ENCODE measurements at places on chromosomes 6 and 20.

DNA sequence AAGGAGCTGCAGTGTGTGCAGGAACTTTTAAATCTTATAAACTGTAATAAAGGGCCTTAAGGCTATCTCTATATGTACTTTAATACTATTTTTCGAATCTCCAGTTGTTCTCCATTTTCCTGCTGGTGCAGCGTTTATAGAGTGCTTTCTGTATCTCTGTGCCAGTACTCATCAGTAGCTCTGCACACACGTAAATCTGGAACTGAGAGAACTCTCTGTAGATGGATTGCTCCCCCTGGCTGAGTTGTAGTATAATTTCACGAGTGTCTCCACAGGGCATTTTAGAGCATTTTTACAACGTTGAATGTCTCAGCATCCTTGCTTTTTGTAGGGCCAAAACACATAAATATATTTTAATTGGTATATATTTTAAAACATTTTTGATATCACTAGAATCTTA is 256.5 kb downstream of the TRDN start:
- DNase-seq, result peak; percentile 23

DNA sequence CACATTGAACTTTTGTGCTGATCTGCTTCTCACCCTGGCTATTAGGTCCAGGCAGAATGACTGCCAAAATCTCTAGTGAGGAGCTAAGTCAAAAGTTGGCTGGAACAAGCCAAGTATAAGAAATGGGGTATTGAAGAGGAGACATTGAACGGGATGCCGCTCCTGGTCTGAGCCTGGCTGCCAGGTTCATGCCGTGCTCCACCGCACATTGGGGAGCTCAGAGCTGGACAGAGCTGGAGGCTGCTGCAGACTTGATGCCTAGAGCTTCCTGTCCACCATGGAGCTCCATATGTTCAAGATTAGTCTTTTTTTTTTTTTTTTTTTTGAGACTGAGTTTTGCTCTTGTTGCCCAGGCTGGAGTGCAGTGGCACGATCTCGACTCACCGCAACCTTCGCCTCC is 4.1 kb upstream of the IFT52 start:
- DNase-seq, result peak; percentile 64

DNA sequence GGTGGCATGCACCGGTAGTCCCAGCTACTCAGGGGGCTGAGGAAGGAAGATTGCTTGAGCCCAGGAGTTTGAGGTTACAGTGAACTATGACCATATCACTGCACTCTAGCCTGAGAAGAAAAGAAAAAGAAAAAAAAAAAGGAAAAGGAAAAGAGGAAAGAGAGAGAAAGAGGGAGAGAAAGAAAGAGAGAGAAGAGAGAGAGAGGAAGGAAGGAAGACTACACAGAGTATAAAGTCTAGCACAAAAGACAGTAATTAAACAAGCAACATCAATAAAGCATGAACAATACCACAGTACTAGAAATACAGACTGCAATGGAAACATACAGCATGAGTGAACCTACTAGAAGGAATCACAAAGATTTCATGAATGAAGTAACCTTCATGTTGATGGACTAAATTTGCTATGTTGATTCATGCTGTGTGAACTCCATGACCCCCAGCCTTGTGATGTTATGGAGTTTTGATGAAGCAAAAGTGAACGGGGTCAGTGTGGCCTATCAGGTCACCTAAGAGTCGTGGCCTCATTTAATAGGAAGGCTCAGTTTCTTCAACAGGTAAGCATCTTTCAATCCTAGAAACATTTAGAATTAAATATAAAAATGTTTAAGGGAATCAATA is 57.6 kb downstream of the NUDT3 start:
- no peak for DNase-seq

DNA sequence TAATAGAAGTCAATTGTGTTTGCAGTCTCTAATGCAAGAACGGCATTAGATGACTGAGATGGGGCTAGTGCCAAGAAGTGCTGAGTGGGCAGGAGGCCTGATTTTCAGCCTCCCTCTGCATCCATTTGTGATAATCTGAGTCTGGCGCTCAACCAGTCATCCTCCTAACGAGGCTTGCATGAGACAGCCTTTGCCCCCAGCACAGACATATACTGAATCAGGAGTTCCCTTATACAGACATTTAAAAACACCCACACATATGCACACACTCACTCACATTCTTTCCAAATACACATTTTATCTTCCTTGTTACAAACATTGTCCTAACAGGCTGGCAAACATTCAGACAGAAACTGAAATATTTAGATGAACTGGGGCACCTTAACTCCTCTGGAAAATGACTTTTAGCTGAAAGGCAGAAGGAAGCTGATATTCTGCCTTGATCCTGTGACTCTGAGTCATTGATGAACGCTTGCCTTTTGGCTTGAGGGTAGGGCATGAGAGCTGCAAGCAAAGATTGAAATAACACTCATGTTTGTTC is 562.3 kb downstream of the DHX35 start:
- no peak for DNase-seq

DNA sequence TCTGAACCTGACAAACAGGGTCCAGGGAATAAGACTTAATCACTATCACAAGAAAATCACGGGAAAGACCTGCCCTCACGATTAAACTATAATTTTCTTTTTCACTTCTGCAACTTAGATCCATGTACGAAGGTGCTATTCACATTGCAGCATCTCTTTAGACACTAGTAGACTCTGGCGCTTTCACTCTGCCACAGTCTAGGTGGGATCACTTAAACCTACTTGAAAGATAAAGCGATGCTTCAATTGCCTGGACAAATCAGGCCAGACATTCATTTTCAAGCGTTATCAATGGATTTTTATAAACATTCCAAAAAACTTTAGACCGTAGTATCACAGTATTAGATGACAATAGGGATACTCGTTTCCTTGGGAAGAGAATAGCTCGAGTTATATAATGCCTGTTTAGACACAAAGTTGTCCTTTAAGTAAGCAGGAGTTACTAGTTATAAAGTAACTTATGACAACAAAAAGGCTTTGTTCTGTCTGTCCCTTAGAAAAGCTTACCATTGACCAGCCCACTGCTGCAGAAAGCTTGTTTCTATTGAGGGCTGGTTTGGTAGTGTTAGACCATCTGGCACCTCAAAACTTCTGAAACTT is 367.3 kb downstream of the UTRN start:
- DNase-seq, result no peak

DNA sequence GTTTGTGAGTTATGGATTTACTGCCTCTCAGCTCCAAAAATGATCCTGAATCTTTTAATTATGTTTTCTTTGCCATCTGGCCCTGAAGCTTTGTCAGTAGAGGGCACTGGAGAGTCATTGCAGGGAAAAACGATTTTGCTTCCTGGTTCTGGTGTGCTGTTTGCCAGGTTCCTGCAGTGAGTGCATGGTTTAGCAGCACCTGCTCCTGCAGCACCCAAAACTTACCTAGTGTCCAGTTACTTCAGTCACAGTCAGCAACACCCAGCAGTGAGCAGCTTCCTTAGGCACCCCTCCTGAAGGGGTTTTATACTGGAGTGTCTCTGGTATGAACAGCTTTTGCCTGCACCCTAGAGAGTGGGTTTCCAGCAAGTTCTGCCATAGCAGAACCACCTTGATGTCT is 6.0 kb upstream of the TRIM26 start:
- peak; percentile 55 for DNase-seq

DNA sequence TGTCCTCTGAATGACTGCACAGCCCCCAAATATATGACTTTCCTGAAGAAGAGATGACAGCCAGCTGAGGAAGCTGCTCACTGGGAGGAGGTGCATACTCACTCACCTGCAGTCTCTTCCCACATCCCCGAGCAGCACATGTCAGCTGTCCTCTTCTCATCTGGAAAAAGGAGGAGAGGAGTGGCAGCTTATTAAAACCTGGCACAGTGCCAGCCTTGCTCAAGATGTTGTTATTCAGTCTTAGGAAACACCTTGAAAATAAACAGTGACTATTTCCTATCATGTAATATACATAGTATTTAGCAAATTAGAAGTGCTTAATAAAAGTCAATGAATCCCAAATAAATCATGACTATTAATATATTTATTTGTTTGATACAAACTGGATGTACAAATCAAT is 232.9 kb downstream of the EPM2A start:
- no peak for DNase-seq

DNA sequence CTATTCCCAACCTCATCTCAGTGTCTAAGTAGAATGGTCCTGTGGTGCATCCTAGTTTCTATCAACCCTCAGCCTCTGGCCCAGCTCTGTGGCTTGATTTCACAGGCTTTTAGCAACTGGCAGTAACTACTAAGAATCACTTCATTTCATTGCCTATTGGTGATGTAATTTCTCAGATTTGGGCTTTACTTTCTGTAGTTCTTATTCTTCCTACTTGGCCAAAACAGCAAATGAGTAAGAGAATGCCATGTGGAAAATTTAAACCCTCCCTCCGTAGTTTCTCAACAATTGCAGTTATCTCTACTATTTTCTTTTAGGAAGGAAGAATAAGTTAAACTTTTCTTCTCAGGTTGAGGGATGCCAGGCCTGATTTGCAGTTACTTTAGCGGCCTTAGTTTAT is 387.3 kb downstream of the CDKAL1 start:
- no peak for DNase-seq

GRCh38 chr6:108868647-108869046 is 20.4 kb downstream of the ARMC2 start:
- DNase-seq, result no peak

GRCh38 chr6:131844243-131844841 is 36.5 kb downstream of the ENPP1 start:
- DNase-seq, result no peak

- DNase-seq, result no peak
Observed at GRCh38 chr6:55210952-55211351, 36.6 kb downstream of the HCRTR2 start.

DNA sequence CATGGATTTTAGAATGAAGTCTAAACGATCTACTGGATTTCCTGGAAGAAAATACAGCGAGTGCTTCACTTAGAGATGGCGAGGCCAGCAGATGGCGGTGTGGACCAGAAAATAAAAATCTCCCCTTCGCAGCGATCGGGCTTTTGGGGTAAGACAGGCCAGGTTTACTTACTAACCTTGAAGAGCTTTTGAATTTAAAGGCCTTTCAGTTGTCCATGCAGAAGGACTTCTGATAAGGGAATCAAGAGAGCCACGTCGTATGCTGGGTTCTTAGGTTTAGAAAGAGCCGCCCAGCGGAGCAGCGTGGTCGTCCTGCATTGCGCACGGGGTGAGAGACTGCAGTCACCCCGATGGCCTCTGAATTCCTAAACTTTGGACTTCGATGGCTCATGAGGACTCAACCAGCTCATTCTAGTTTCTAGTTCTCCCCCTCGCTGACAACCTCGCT is 125.2 kb upstream of the RALGAPA2 start:
- peak; percentile 71 for DNase-seq

DNA sequence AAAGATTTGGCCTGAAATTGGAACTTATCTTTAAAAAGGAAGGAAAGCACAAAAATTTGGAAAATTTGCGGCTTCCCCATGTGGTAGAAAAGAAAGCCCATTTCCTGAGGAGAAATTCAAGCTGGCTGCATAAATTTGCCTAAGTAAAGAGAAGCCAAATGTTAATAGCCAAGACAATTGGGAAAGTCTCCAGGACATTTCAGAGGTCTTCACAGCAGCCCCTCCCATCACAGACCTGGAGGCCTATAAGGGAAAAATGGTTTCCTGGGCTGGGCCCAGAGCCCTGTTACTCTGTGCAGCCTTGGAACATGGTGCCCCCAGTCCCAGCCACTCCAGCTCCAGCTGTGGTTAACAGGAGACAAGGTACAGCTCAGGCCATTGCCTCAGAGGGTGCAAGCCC is 736.5 kb downstream of the HACE1 start:
- no peak for DNase-seq

GRCh38 chr6:1535295-1535694 is 74.4 kb upstream of the FOXC1 start:
- DNase-seq, result no peak

GRCh38 chr6:42428326-42429041 is 23.2 kb downstream of the TRERF1 start:
- DNase-seq, result no peak

DNA sequence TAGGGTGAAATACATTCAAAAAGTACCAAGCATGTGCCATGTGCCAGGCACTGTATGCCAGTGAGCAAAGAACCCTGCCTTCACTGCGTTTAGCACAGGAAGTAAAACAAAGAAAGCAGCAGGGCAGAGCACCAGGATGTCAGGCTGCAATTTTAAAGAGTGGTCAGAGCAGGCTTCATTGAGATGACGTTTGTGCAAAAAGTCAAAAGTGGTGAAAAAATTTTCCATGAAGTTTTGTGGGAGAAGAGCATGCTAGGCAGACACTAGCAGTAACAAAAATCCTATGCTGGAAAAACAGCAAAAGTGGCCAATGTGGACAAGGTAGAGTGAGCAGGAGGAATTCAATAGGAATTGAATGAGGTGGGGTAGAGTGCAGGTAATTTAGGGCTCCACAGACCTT is 31.3 kb downstream of the AKIRIN2 start:
- no peak for DNase-seq

GRCh38 chr6:168626046-168626602 is 185.1 kb downstream of the SMOC2 start:
- DNase-seq, result no peak

DNA sequence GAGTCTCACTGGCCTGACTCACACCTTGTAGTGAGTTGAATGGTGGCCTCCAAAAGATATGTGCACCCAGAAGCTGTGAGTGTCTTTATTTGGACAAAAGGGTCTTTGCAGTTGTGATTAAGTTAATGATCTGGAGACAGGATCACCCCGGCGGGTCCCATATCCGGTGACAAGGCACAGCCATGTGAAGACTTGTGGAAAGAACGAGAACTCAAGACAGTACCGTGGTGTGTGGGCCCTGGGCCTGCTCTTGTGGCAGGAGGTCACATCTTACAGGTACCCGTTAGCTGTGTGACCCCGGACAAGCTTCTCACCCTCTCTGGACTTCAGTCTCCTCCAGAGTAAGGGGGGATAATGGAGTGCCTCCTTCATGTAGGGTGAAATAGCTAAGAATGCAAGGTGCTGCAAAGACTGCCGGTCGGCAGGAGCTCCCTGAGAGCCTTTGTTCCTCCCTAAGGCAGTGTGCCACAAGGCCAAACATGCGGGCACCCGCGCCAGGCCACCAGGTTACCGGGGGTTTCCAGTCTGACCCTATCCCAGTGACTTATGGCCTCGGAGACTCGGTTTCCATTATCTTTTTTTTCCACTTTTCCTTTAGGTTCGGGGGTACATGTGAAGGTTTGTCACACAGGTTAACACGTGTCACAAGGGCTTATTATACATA is 39.2 kb downstream of the CDH4 start:
- DNase-seq, result no peak

DNA sequence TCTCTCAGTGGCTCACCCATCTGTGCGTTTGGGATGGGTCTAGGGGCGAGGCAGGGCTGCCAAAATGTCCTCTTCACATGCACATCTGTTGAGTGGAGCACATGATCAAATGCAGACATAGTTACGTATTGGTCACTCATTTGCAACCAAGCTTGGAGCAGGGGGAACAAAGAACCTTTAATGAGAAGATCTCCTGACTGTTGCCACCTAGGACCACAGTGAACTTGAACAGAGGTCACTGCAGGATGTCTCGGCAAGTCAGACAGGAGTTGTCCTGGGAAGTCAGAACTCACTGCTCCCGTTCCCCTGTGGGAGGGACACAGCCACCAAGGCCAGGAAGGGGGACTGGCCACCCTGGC is 73.4 kb downstream of the SSR1 start:
- no peak for DNase-seq
